ENCODE measurements at places on chromosomes 7 and 10.

DNA sequence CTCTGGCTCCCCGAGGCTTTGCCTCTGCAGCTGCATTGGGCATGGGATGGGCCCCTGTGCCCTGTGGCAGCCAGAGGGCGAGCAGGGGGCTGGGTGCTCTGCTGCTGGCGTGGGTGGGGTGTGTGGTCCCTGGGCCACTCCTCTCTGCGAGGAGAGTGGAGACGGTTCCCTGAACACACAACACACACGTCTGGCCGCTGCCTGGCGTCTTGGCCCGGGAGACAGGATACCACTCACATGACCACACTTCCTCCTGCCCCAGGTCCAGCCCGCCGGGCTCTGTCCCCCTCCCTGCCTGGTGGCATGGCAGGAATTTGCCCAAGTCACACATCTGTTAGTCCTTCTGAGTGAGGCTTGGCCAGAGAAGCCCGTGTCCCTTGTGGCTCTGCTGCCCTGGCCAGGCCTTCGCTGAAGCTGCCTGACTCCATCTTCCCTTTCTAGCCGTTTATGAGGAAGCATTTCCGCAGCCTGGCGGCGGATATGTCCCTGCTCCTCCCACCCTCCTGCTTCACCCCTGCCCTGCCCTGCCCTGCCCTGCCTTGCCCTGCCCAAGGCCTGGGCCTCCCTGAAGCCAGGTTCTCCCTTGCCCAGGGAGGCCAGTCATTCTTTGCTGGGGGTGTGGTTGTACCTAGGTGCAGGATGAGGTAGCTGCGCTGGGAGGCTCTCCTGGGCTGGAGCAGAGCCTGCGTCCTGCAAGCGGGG lies 3.0 kb downstream of the BRI3 start:
- DNase-seq = peak; percentile 65

DNA sequence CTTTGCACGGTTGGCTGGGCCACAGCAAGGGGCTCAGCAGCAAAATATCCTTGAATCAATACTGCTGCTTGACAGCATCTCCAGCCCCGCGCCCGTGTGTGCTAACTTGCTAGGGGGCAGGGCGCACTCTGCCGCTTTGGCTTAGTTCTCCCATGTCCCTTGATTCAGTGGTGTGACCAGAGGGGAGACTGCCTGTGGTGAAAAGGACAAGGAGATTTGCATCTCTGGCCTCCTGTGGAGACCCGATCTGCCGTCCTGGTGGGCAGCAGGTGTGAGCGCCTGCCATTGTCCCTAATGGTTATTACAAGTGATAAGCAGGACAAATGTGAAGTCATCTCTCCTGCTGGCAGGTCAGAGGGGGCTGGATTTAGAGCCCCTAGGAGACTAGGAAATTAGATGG lies 500.2 kb upstream of the GALNT17 start:
- no peak for DNase-seq

GRCh38 chr10:79984851-79985250 lies 35.9 kb upstream of the SFTPD start:
- DNase-seq = peak; percentile 20

GRCh38 chr10:68080853-68081431 lies 5.9 kb upstream of the HERC4 start:
- DNase-seq = no peak

DNA sequence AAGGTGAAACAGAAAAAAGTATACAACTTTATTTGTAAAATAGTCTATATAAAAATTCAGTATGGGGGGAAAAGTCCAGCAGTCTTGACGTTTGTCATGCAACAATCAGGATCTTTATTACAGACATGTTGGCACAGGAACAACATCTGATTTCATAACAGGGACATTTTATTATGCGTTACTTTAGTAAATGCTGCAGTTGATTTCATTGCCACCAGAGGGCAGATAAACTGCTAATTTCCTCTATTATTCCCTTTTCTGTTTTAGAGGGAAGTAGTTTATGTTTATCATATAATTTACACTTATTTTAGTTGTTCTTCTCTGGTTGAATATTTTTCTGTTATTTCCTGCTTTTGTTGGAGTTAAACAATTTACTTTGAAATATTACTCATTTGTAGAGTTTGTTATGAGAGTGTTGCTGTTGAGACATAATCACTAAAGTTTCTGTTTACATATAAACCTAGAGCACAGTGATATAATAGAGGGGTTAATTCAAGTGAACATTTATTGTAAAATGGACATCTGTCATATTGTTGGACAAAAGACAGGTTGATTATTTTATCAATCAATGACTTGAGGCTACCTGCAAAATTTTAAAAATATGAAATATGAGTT lies 3.3 kb downstream of the PLXDC2 start:
- DNase-seq = peak; percentile 52

- no peak for DNase-seq
Observed at GRCh38 chr10:92418891-92419290, 127.9 kb downstream of the MARCHF5 start.

GRCh38 chr7:74290553-74290950 lies 1.3 kb downstream of the CLIP2 start:
- DNase-seq = no peak

DNA sequence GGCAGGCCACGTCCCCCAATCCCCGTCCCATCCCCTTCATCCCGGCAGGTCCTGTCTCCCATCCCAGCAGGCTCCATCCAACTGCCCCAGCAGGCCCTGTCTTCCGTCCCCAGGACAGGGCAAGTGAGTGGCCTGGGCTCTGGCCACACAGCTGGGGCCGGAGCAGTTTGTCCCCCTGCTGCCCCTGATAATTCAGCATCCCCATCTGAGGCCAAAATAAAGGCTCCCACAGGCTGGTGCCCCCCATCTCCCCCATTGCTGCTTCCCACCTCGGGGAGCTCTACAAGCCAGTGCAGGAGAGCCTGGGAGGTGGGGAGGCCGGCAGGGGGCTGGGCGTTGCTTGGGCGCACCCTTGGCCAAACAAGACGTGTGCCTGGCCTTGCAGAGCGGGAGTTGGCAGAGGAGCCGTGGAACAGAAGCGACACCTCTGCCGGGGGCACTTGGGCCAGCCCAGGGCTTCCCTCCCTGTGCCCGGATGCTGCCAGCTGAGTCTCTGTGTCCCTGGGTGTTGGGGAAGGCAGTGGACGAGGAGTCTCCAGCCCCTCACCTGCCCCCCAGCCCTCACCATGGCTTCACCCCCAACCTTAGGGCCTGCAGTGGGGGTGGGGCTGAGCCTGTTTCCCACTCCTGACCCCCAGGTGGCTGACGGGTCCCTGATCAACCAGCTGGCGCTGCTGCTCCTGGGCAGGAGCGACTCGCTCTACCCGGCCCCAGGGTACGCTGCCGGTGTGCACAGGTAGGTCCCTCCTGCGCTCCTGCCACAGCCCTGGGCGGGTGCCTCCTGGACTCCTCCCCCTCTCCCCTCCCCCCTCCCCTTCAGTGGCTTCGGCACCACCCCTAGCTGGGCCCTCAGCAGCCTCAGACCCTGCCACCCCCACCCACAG lies 14.0 kb downstream of the AP5Z1 start:
- DNase-seq = no peak
